ENCODE measurements at places on chromosomes 3 and 15.

- DNase-seq, result no peak
These were observed 785.3 kb downstream of the ROBO2 start for GRCh38 chr3:77825001-77825827.

- DNase-seq, result no peak
These were observed 134.6 kb downstream of the MEIS2 start for GRCh38 chr15:36965570-36966342.

GRCh38 chr3:99663977-99664376 lies 25.6 kb downstream of the COL8A1 start:
- DNase-seq, result no peak

DNA sequence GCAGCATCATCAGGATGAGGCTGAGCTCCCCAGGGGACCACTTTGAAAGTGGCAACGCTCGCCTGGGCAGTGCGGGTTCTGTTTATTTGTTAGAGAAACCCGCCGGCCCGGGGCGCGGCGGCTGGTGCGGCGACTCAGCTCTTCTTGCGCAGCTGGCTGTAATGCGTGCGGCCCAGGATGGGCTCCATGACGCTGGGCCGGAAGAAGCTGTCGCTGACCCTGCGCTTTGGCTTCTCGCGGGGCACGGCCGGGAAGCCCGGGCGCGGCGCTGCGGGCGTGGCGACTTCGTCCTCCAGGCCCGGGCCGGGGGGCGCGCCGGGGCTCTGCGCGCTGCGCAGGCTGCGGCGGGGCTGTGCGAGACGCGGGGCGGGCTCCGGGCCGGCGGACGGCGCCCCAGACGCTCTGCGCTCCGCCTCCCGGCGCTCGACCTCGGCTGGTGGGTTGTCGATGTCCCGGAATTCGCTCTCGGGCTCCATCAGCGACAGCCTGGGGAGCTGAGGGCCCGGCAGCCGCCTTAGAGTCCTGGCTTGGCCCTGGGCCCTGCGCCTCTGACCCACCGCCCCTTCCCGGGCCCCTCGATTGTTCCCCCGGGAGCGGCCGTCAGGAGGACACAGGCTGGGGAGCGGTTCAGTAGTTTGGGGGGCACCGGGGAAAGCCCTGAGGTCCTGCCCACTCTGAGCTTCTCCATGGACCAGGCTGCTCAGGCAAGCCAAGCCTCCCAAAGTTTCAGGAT lies 10.3 kb upstream of the KIF7 start:
- DNase-seq, result no peak

DNA sequence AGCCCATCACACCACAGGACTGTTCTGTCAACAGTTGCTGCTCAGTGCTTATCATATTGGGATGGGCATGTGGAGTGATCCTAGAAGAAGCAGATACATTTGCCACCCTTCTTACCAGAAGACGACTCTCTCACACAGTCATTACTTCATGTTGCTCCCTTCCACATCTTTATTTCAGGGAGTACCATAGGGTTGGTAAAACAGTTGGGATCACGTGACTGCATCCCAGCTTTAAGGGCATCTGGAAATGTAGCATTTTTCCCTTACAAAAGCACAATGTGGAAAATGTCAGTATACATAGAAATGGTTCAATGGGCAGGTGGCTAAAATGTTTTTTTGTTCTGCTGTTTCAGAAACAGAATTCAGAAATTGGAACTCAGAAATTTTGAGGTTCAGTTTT lies 791.0 kb downstream of the OTOL1 start:
- DNase-seq, result no peak

DNA sequence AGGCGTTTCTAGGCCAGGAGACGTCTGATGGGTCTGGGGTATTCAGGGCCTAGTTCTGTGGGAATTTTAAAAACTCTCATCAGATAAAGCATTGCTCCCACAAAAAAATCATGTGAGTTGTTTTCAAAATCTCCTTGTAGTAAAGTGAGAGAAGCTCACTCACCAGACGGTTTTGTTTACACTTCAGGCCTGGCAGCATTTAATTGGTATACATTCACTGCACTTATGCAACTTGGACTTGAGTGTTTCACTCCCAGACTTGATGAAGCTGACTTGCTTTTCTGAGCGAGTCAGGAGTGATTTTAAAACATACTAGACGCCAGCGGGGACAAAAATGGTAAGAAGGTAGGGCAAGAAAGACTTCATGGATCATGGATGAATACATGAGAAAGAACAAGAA lies 75.2 kb downstream of the SLCO3A1 start:
- DNase-seq, result no peak

GRCh38 chr15:98347001-98347400 lies 301.3 kb upstream of the IGF1R start:
- DNase-seq, result no peak

DNA sequence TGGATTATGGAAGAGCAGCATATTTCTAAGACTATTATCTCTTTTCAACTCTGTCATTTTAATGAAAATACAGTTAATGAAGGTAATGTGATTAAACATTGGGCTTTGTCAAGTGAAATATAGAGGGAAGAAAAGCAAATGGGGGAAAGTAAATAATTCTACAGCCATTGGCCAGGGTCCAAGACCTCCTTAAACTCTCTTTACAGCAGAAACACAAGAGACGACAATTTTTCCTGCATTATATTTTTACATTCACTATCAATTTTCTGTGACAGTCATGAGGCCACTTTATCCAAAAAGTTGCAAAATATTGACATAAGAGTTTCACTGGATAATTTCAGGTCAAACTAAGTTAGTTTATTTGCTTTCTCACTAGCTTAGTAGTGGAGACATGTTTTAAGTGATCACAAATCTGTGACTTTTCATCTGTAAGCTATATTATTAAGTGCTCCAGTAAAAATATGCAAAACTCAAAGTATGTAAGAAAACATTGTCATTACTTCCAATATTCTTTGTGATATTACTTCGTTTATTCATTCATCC lies 385.9 kb upstream of the DPH6 start:
- no peak for DNase-seq

- no peak for DNase-seq
These were observed 1.0 kb downstream of the RASL12 start for GRCh38 chr15:65066635-65067316.

DNA sequence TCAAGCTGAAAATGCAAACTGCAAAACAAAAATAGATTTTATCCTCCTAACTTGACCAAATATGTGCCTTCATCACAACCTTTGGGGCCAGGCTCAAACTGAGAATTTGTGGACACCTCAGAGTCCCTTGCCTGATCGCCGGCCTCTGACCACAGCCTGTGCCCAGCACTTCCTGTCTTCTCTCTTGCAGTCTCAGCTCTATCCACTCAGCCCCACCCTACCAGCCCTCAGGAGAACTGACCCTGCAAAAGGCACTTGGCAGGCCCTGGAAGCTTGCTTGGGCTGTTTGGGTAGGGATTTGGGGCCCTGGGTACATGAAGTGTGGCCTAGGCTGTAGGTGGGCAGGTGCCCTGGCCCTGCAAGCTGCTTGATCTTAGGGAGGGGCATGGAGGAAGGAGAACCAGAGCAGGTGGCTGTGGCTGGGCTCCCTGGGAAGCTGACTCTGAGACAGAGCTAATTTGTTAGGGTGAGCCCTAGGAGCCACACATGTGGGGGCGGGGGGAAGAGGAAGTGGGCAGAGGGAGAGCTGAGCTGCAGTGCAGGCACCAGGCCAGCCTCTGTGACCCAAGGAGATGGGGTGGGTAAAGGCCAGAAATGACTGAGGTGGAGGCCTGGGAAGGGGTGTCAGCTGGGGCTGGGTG lies 8.6 kb downstream of the CLEC3B start:
- DNase-seq, result no peak

DNA sequence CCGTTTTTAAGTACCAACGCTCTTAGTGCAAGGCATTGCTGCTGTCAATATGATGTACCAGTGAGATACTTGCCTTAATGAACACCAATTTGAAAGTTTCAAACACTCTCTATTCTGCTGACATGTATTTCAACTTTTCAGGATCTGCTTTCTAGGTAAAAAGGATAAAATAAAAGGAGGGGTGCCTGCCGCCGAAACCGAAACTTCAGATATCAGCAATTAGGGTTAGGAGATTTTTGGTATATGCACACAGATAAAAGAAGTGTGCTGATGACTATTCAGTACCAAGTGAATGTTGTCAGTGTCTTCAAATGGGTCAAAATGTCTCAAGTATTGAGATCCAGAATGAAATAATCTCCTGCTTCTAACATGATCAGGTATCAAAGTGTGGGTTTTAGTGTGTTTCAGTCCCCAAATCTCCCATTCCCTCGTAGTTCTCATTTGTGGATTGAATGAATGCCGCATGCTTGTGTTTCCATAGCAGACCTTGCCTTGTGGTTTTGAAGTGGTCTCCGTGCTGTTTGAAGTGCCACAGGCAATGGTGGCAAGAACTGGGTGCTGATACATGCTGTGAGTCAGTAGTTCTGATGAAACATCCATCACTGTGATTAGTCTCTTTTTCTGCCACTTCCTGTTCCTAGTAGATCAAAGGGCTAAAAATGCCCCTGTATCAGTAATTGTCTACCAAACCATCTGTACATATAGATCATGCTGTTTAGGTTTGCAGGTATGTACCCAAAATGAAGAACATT lies 22.5 kb downstream of the CHST14 start:
- no peak for DNase-seq

DNA sequence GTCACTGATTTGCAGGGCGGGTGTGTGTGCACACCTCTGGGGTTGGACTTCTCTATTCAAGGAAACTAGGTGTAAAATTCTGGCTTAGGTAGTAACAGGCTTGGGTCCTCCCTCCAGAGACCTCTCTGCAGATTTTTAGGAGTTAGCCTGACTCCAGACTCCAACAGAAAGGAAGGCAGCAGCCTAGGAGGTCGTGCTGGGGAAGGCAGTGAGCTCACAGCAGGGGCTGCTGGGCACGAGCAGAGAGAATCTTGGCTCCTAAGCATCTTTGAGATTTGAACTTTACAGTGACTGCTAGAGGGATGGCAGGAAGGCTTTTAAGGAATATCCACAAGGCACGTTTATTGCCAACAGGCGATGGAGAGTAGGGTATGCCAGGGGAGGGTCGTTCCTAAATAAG lies 612.6 kb downstream of the FOXP1 start:
- DNase-seq, result no peak

DNA sequence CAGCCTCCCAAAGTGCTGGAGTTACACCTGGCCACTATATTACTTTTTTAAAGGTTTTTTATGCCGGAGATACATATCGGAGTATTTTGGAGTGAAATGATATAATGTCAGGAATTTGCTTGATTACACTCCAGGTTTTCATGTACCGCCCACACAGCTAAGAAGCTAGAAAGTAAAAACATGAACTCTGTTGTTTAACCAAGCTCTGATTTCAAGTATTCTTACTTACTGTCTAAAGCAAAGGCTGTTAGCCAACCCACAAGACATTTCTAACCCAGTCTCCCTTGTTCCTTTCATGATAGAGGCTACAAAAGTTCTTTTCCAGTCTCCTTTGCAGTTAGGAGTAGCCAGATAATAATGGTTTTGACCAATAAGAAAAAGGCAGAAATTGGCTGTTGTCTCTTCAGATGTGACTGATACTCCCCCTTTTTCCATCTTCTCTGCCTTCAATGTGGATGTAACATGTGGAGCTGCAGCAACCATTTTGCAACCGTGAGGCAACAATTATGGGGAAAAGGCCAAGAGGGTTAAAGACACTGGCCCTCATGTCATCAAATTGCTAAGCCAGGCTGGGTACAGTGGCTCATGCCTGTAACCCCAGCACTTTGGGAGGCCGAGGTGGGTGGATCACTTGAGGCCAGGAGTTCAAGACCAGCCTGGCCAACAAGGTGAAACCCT lies 6.1 kb upstream of the CP start:
- no peak for DNase-seq

DNA sequence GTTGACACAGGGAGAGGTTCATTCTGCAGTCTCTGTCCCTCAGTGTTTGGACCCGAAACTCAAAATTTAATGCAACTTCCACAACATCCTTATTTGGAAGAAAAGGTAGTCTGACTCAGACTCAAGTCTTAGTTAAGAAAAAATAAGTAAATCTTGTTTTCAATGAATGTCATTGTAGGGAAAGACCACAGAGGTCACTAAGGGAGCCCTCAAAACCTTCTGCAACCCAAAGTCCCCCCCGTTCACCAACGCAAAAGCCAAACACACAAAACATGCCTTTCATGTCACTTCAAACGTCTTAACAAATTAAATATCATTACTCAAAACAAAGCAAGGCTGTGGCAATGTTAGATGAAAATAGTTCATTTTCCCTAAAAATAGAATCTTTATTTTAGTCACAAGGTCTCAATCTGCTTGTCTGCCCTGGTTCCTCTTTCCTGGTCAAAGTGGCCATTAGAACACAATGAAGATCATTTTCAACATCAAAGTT lies 20.9 kb upstream of the SSUH2 start:
- no peak for DNase-seq

- DNase-seq, result no peak
These were observed 6.6 kb downstream of the ISLR2 start for GRCh38 chr15:74136814-74137536.

DNA sequence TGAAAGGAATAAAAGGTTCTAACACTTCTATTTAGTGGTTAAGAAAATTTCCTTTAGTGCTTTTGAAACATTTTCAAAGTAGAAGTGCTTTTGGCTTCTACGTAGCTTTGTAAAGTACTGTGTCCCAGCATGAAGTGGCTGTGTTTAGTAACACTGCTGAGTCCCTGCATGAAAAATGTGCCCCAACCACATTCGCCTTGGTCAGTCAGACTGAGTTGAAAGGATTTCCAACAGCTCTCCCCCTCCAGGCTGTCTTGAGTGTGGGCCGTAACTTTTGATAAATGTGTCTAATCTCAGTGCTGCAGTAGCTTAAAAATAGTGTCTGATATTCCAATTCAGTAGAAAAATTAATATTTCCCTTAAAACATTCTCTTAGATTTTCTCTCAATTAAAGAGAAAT lies 115.0 kb downstream of the NR1D2 start:
- no peak for DNase-seq

DNA sequence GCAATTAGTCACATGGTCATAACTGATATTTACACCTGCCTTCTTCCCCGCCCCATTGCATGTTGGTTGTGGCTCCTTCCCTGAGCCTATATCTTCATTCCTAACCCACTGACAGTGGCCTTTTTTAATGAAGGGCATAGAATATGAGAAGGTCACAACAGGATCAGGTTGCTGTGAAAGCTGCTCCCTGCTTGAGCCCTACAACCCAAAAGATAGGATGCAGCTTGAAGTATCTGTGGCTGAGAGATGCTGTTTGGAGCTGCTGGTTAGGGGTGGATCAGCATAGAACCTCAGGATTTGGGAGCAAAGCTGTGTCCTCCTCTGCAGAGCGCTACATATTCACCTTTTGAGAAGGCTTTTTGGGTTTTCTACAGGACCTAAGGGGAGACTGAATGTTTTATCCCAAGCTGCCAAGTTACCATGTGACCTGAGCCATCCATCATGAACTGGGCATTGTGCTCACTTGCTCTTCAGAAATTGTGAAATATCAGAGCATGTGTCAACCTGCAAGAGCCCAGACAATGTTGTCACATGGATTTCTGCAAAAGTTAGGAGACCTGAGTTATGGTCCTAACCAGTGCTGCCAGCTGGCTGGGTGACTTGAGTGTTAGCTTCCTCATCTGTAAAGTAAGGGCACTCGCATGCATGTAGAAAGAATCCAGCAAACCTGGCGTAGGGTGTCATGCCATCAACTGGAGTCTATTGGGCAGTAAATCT lies 49.8 kb upstream of the ARL8B start:
- DNase-seq, result no peak

- peak; percentile 75 for DNase-seq
These were observed 25.6 kb upstream of the VPS8 start for GRCh38 chr3:184786280-184786941.

GRCh38 chr3:32048487-32049182 lies 57.8 kb upstream of the GPD1L start:
- DNase-seq, result no peak

- DNase-seq, result no peak
These were observed 5.9 kb downstream of the MESP2 start for GRCh38 chr15:89781891-89782618.
